Thymus (tissue), 14 donors: ENCODE measurements at places on chromosomes 4 and X.

DNA sequence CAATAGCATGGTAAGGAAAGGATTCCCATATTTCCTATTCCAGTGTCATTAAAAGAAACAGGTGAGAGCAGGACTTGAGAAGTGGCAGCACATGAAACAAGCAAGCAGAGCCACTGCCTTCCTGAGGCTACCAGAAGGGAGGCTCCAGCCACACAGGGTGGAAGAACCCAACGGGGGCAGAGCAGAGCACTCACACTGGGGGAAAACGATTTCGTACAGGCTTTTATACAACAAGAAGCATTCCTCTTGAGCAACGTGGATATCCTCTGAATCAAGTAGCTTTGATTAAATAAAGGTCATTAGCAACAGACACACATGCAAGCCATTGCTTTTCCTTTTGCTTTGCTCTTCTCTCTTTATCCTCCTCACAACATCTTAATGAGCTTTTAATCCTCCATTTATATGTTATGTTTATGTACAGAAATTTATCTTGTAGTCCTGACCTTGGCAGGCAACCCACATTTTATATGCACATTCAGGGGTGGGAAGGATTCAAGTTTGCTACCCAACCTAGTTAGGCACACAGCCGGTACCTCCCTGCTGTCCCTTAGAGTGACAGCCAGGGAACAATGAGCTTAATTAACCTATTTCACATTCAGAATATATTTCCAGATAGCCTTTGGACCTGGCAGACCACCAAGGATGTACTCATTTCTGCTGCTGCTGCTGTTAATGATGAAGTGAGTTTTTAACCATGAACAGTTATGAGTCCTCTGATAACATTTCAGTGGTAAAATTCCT, 202.1 kb downstream of the ARHGAP24 start:
- no peak overlapping the region for H3K4me3 ChIP-seq
- H3K27ac ChIP-seq = peak overlapping the region; percentile 22
- H3K4me1 ChIP-seq = no peaks in the 10 kb centered on the region
- H3K36me3 ChIP-seq = no peaks in the 10 kb centered on the region

DNA sequence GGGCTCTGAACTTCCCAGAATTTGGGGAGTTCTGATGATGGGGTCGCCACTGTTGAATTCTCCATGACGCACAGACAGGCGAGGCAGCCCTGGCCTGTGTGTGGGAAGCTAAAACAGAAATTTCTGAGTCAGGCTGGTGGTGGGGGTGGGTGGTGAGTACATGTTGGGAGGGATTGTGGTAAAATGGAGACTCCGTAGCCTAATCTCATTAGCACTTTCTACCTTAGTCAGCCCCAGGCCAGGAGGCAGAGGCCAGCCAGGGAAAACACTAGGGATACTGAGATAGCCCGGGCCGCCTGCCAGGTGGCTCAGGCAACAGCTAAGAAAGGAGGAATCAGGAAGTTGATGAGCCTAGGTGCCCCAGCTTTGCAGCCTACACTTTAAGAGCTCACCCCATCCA, 39.3 kb upstream of the NHSL2 start:
- no peak for DNase-seq
- H3K4me3 ChIP-seq = no peak overlapping the region
- H3K27ac ChIP-seq = no peak overlapping the region
- H3K4me1 ChIP-seq = no peaks in the 10 kb centered on the region
- no peaks in the 10 kb centered on the region for H3K27me3 ChIP-seq
- no peaks in the 10 kb centered on the region for H3K36me3 ChIP-seq

DNA sequence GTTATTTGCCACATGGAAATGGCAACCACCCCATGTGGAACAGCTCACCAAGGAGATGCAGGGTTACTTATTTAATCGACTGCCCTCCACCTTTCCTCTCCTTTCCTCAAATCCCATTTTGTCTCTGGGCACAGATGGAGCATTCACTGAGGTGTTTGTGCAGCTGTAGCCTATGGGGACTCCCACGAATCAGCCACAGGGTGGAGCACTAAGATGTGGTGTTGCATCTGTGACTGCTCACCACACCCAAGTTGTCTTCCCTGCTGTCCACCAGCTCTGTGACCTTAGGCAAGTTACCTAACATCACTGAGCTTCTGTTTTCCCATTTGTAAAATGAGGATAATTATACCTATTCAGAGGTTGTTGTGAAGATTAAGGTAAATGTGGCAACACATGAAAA, 252.4 kb upstream of the CPEB2 start:
- H3K27me3 ChIP-seq = no peaks in the 10 kb centered on the region
- H3K4me1 ChIP-seq = no peaks in the 10 kb centered on the region
- no peak for DNase-seq
- H3K36me3 ChIP-seq = no peaks in the 10 kb centered on the region
- H3K27ac ChIP-seq = no peak overlapping the region

GRCh38 chr4:94629837-94630236, 127.9 kb upstream of the BMPR1B start:
- H3K4me3 ChIP-seq = no peak overlapping the region
- no peak for DNase-seq
- no peaks in the 10 kb centered on the region for H3K36me3 ChIP-seq

GRCh38 chr4:171601091-171601490, 212.1 kb upstream of the GALNTL6 start:
- no peaks in the 10 kb centered on the region for H3K4me1 ChIP-seq
- no peaks in the 10 kb centered on the region for H3K27me3 ChIP-seq
- no peak for DNase-seq
- no peak overlapping the region for H3K4me3 ChIP-seq
- H3K27ac ChIP-seq = no peak overlapping the region
- no peaks in the 10 kb centered on the region for H3K36me3 ChIP-seq

- peaks cover 27% of the 10 kb centered on the region for H3K36me3 ChIP-seq
- H3K27ac ChIP-seq = peak overlapping the region; percentile 82
- peak overlapping the region; percentile 51 for H3K4me3 ChIP-seq
- H3K27me3 ChIP-seq = no peaks in the 10 kb centered on the region
- no peak for DNase-seq
These were observed 649 bp upstream of the ARAF start for GRCh38 chrX:47560179-47560933.

DNA sequence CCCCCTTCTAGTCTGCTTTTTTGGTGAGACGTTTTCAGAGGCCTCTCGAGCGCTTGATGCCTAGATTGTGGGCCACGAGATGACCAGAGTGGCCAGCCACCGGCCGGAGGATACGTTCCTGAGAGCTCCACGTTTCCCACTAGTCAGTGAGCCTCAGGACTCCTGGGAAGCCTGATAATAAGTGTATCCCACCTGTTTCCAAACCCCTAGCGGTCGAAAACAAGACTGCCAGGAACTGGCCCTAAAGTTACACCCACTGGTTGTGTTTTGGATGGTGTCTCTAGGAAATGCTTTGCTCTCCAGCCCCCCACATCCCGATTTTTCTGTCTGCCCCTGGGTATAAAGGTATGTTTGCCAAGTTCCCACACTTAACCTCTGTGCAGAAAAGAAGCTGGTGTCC, 4.6 kb upstream of the RS1 start:
- H3K4me1 ChIP-seq = peaks cover 3% of the 10 kb centered on the region
- H3K36me3 ChIP-seq = no peaks in the 10 kb centered on the region
- H3K27ac ChIP-seq = no peak overlapping the region
- DNase-seq = no peak
- no peaks in the 10 kb centered on the region for H3K27me3 ChIP-seq

GRCh38 chr4:82697561-82697960, 101.0 kb downstream of the SCD5 start:
- H3K4me1 ChIP-seq = no peaks in the 10 kb centered on the region
- no peak for DNase-seq
- no peaks in the 10 kb centered on the region for H3K27me3 ChIP-seq

DNA sequence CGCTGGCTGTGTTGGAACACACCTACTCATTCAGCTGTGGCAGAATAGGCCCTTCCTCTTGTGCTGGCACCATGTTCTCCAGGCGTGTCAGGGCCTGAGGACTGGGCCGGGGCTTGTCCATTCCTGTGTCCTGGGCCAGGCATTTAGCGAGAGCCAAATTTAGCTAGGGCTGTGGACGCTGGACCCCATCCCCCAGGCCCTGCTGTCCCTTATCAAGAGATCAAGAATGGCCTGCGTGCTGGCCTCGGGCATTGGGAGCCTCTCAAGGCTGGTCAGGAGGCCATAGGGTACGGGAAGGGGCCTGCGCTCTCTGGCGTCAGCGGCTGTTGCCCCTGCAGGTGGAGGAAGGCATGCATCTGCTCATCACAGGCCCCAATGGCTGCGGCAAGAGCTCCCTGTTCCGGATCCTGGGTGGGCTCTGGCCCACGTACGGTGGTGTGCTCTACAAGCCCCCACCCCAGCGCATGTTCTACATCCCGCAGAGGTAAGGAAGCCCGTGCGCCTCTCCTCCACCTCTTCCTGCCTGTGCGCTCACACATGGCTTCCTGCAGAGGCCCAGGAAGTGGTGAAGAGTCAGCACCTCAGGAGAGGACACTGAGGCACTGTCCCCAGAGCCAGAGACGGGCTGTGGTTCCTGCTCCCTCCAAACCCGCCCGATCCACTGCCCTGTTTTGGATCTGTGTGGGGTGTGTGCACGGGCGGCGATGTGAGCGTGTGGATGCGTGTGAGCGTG, 15.3 kb downstream of the ABCD1 start:
- no peak overlapping the region for H3K4me3 ChIP-seq
- H3K27ac ChIP-seq = no peak overlapping the region
- DNase-seq = peak; percentile 54
- no peaks in the 10 kb centered on the region for H3K27me3 ChIP-seq
- peaks cover 30% of the 10 kb centered on the region for H3K4me1 ChIP-seq

GRCh38 chrX:8731559-8732395, at the start of gene ANOS1:
Gene ANOS1 (minus strand): TSS chrX:8732137. CDS start chrX:8732036, 101 bp downstream.
- no peaks in the 10 kb centered on the region for H3K4me1 ChIP-seq
- H3K36me3 ChIP-seq = no peaks in the 10 kb centered on the region
- no peak within 1 kb of the TSS for H3K27ac ChIP-seq
- DNase-seq = no peak

GRCh38 chrX:39336671-39337311, 535.5 kb downstream of the MID1IP1 start:
- peaks cover 21% of the 10 kb centered on the region for H3K4me1 ChIP-seq
- peak overlapping the region; percentile 42 for H3K27ac ChIP-seq
- no peaks in the 10 kb centered on the region for H3K36me3 ChIP-seq

- no peak overlapping the region for H3K27ac ChIP-seq
- no peaks in the 10 kb centered on the region for H3K4me1 ChIP-seq
- no peaks in the 10 kb centered on the region for H3K27me3 ChIP-seq
- no peaks in the 10 kb centered on the region for H3K36me3 ChIP-seq
- no peak overlapping the region for H3K4me3 ChIP-seq
These were observed 179.1 kb upstream of the KLHL4 start for GRCh38 chrX:87338510-87338909.

GRCh38 chr4:36230534-36230933, 13.8 kb downstream of the ARAP2 start:
- H3K27ac ChIP-seq = no peak overlapping the region
- H3K36me3 ChIP-seq = peaks cover 38% of the 10 kb centered on the region
- H3K4me1 ChIP-seq = peaks cover 3% of the 10 kb centered on the region
- no peak for DNase-seq
- no peak overlapping the region for H3K4me3 ChIP-seq

GRCh38 chr4:150609131-150609530, 27.2 kb downstream of the MAB21L2 start:
- H3K27ac ChIP-seq = no peak overlapping the region
- no peaks in the 10 kb centered on the region for H3K4me1 ChIP-seq
- no peaks in the 10 kb centered on the region for H3K27me3 ChIP-seq
- no peak for DNase-seq
- H3K36me3 ChIP-seq = no peaks in the 10 kb centered on the region

GRCh38 chrX:39730662-39731329, 367.0 kb downstream of the BCOR start:
- peaks cover 5% of the 10 kb centered on the region for H3K4me1 ChIP-seq
- H3K4me3 ChIP-seq = no peak overlapping the region
- H3K27me3 ChIP-seq = peaks cover 3% of the 10 kb centered on the region
- H3K27ac ChIP-seq = no peak overlapping the region

- H3K4me1 ChIP-seq = peaks cover 3% of the 10 kb centered on the region
- H3K27ac ChIP-seq = no peak overlapping the region
- no peak overlapping the region for H3K4me3 ChIP-seq
- no peak for DNase-seq
These were observed 1.1 kb upstream of the TLR3 start for GRCh38 chr4:186067757-186068385.

DNA sequence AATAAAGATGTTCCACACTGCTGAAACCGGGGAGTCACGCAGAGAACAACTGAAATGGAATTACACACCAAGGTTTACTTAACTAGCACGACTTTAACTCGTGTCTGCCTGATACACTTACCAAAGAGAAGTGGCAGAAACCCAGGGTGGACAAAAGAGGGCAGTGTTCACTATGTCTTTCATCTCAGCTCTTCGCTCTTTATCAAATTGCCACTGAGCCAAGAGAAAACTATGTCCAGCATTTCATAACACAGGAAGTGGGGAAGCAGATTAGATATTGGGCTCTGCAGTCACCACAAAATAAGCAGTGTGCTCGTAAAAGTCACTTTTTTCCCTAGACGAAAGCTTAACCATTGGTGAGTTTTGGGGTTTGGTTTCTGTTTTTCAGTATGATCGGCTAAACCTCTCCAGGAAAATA, 155.7 kb downstream of the CHIC2 start:
- peaks cover 2% of the 10 kb centered on the region for H3K4me1 ChIP-seq
- H3K27ac ChIP-seq = no peak overlapping the region
- peak; percentile 30 for DNase-seq

GRCh38 chr4:13783800-13784411, 156.4 kb upstream of the BOD1L1 start:
- no peaks in the 10 kb centered on the region for H3K27me3 ChIP-seq
- peak; percentile 22 for DNase-seq
- H3K36me3 ChIP-seq = no peaks in the 10 kb centered on the region
- no peak overlapping the region for H3K4me3 ChIP-seq
- H3K4me1 ChIP-seq = no peaks in the 10 kb centered on the region
- H3K27ac ChIP-seq = no peak overlapping the region

- no peaks in the 10 kb centered on the region for H3K27me3 ChIP-seq
- H3K4me1 ChIP-seq = no peaks in the 10 kb centered on the region
- H3K36me3 ChIP-seq = peaks cover 43% of the 10 kb centered on the region
- DNase-seq = no peak
- H3K4me3 ChIP-seq = no peak overlapping the region
- peak overlapping the region; percentile 53 for H3K27ac ChIP-seq
These were observed 32.2 kb downstream of the TRMT44 start for GRCh38 chr4:8472689-8473197.

DNA sequence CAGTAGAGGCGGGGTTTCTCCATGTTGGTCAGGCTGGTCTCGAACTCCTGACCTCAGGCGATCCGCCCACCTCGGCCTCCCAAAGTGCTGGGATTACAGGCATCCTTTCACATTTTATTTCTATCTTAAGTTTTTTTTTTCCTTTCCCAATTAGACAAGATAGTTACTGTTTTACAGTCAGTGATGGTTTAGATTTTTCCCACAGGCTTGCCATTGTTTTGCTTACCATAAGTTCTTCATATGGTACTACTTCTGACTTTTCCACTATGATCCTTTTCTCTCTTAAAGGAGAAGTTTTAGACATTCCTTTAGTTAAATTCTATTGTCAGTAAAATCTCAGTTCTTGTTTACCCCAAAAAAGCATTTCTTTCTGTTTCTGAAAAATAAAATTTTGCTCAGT, 462.6 kb downstream of the CENPC start:
- no peaks in the 10 kb centered on the region for H3K4me1 ChIP-seq
- H3K27me3 ChIP-seq = no peaks in the 10 kb centered on the region
- H3K27ac ChIP-seq = no peak overlapping the region
- DNase-seq = no peak
- H3K36me3 ChIP-seq = no peaks in the 10 kb centered on the region
- no peak overlapping the region for H3K4me3 ChIP-seq
